ENCODE measurements at places on chromosomes 11 and 22. TPM values are rescaled to one million over a fixed set of nuclear protein-coding genes. Genes with fewer than 3 reads are reported as not detected.

DNA sequence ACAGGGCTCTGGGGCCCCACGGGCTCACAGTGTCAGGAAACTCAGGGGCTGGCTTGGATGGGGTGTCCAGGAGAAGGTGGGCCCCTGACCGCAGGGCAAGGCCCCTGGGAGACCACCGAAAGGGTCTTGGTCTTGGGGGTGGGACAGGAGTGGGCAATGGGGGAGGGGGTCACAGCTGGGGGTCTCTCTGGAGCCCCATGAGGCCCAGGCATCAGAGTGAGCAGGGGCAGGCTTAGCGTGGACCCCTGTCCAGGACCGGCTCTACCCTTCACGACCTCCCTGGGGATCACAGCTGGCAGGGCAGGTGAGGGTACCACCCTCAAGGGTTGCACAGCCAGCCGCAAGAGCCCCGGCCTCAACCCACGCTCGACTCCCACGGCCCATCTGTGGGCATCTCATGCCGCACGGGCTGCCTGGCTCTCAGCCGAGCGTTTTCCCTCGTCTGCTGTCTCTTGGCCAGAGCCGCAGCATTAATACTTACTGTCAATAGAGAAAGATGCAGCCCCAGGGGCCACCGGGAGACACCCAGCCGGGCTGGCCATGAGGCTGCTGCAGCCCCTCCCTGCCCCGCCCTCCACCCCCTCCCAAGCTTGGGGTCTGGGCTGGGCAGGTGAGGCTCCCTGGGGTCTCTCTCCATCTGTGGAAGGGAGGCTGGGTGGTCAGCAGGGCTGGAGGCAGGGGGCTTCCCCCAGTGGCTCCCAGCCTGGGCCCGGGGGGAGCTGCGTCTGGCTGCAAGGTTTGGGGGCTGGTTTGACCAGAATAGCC, 662 bp downstream of the MUC5B start:
- no peak for DNase-seq

- no peak for DNase-seq
These were observed 794 bp upstream of the FXYD6 start for GRCh38 chr11:117877120-117877784.

DNA sequence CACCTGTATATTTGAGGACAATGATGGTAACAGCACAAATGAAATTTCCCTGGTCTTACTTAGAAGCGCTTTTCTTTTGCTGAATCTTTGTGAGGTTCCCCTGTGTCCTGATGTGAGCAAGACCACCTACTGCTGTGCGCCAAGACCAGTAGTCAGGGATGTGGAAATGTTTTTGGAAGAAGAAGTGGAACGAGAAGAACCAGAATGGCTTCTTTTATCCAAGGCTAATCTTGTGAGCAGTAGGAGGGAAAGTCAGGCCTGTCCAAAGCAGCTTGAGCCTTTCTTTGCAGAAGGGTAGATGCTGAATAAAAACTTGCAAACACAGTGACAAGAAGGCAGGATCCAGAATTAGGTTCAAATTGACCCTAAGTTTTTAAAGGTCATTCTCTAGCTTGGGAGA, 223.0 kb downstream of the FAT3 start:
- DNase-seq = no peak

Gene TPBGL
- polyA plus RNA-seq = 0.42 TPM

DNA sequence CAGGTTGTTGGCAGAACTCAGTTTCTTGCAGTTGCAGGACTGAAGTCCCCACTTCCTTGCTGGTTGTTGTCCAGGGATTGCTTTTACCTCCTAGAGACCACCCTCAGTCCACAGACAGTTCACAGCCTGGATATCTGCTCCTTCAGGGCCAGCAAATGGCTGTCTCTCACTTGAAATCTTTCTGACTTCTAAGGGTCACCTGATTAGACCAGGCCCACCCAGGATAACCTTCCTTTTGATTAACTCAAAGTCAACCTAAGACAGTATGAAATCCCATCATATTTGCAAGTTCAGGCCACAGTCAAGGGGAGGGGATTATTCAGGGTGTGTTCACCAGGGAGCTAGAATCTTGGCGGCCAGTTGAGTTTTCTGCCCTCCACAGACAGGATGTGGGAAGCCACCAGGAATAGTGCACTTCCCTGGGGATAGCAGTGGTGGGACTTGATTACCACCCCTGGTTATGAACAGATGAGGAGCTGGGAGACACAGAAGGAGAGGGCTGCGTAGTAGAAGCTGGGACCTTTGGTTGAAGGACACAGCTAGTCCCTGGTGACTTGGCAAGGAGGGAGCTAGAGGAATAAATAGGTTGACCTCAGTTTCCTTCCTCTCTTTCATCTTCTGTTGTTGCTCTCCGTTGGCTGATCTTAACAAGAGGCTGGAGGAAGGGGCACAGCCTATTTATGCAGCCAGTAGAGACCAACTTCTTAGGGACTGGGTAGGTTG, 33.4 kb downstream of the MIAT start:
- DNase-seq = no peak

GRCh38 chr11:66238786-66239413, 29.5 kb upstream of the RAB1B start:
- DNase-seq = no peak

- DNase-seq = peak; percentile 42
These were observed 61.3 kb downstream of the IGLL5 start for GRCh38 chr22:22948651-22949571.

- peak; percentile 49 for DNase-seq
These were observed 8.5 kb upstream of the TMPRSS4 start for GRCh38 chr11:118068206-118068944.

GRCh38 chr22:34992672-34993071, 73.3 kb upstream of the ISX start:
- DNase-seq = no peak

GRCh38 chr11:64353715-64354506, 5.1 kb upstream of the RPS6KA4 start:
- no peak for DNase-seq

Gene SERHL2
- polyA plus RNA-seq = 2.2 TPM

DNA sequence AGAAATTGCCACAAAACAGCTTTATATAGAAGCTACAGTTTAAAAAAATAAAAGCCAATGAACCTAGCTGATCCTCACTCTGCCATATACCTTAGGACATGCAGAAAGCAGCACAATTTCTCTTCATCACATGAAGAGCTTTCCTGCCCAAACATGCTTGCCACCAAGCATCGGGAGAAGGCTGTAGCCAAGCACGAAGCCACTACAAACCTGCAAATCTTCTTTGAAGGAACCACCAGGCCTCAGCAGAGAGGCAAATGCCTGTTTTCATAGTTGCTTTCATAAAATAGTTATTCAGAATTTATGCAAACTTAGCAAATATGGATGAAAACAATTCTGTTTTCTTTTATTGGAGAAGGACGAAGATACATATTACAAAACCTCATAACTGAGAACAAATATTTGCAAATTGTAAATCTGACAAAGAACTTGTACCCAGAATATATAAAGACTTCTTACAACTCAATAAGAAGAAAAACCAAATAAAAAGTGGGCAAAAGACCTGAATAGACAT, 100.3 kb downstream of the RBFOX2 start:
- no peak for DNase-seq

DNA sequence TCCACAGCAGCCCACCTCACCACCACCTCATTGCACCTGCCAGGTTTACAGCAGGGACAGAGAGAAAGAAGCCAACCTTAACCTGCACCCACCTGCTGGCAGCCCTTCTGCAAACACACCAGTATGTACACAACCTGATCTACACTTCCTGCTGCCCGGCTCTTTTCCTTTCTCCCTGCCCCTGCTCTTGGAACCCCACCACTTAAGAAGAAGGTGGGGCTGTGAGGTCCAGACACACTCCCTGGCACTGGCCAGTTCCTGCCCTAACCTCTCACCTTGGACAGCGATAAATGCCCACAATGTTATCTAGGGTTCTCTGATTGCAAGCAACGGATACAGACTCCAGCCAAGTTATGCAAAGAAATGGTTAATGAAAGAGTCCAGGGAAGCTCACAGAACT, 10.8 kb upstream of the SLC35C1 start:
- no peak for DNase-seq

- no peak for DNase-seq
These were observed 203.2 kb downstream of the CASP12 start for GRCh38 chr11:104695065-104695463.

DNA sequence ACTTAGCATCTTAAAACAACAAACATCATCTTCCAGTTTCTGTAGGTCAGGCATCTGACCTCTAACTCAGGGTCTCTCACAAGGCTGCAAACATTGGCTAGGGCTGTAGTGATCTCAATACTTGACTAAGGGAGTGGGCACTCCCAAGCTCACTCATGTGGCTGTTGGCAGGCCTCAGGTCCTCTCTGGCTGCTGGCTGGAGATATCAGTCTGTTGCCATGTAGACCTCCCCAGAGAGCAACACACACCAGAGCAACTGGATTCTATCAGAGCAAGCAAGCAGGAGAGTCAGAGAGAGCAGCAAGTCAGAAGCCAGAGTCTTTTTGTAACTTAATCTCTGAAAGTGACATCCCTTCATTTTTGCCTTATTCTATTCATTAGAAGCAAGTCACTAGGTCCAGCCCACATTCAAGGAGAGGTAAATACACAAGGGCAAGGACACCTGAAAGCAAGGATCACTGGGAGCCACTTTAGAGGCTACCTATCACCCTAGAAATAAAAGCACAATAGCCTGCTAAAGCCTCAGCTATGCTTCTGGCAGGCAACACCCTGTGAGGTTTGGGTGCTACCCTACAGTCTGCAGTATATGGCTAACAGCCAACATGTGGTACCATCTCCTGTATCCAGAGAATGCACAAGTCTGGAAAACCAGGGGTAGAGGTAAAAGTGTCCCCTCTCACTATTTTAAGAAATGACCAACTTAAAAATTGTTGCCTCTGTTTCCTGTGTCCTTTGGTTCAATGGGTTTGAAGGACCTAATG, 33.5 kb upstream of the CD44 start:
- peak; percentile 59 for DNase-seq

GRCh38 chr11:32032478-32032877, 58.4 kb upstream of the RCN1 start:
- DNase-seq = no peak

Gene CHADL
- polyA plus RNA-seq = 3.8 TPM

Gene OR8G1
- not detected for polyA plus RNA-seq

Gene PRG3
- polyA plus RNA-seq = 1.3 TPM

Gene CHRM4
- polyA plus RNA-seq = not detected

Gene CNTN5
- polyA plus RNA-seq = 5.6 TPM

DNA sequence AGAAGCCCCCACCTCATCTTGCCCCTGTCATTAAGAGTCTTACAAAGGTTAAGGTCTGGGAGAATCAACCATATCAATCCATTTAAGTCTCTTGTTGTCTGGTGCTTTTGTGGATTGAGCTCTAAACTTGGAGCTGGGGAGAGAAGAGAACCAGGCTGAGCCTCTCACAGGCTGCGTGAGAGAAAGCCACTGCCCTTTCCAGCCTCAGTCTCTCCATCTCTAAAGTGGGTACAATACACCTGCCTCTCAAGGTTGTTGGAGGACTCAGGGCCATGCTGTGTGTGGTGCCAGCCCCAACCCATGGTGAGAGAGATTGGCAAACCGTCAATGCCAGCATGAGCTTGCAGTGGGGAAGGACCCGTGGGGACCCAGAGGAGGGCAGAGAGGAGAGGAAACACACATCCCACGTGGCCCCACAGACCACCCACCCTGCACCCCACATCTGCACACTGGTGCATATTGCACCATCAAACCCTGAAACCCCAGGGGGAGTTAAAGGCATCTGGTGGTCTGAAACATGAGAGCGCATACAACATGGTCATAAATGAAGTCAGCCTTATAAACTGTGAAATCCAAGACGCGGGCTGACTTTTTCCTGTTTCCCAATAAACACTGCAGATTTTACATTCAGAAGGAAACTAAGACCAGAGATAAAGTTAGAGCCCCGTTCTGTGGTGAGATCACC, 27.5 kb upstream of the FBLN1 start:
- DNase-seq = no peak

Gene POU2AF2
- not detected for polyA plus RNA-seq

DNA sequence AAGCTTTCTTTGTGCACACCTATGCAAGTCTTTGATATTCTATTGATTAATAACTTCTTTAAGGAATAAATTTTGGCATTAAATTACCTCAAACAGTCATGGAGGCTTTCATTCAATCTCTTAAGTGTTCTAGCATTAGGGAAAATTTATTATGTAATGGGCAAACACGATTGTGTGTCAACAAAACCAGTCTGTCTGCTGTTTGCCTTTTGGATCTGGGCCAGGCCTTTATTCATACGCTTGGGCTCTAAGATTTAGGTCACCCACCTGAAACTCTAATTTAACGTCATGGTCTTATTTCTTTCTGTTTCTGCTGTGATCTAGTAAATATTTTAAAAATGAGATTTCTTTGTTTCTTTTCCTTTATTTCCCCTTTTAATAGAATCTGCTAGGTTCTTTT, 1270.6 kb downstream of the LRRC4C start:
- no peak for DNase-seq

- no peak for DNase-seq
These were observed 1.9 kb downstream of the RBFOX2 start for GRCh38 chr22:36026741-36027140.

Gene MS4A3
- polyA plus RNA-seq = 1.4 TPM

DNA sequence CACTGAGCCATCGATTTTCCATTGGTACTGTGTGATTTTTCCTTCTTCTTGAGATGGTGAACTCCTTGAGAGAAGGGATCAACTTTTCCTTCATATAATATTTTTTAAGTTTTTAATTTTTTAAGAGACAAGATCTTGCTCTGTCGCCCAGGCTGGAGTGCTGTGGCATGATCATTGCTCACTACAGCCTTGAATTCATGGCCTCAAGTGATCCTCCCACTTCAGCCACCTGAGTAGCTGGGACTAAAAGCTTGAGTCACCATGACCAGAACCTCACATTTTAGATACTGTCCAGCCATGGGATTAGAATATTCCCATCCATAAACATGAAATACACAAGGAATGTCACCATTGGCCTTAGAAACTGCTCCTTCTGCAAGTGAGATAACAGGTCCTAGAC, 66.9 kb upstream of the CHRM4 start:
- DNase-seq = no peak

Gene CATSPERZ
- polyA plus RNA-seq = not detected

GRCh38 chr11:60348116-60348515, 21.1 kb downstream of the MS4A6E start:
- no peak for DNase-seq

DNA sequence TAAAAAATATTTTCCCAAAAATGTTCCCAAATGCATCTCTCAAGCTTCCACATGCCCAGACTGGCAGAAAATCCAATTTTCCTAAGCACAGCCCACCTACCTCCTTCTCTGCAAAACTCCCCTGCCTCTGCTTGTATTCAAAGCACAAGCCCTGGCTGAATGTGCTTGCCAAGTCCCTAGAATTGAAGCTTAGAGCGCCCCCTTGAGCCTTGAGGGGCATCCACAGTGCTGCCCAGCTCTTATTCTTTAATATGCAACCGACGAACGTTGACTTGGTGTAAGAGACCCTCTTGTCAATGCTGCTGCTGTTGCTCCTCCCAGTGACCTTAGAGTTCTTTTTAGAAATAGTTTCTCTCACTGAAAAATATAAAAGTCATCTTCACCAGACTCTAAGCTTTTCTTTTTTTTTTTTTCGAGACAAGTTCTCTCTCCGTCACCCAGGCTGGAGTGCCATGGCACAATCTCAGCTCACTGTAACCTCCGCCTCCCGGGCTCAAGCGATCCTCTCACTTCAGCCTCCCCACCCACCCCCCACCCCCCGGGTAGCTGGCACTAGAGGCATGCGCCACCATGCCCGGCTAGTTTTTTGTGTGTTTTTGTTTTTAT, 63.5 kb upstream of the CAPRIN1 start:
- peak; percentile 66 for DNase-seq

All from muscle of back (tissue), 13 donors.